ENCODE measurements at places on chromosomes 6 and 20.

GRCh38 chr6:110284855-110285254 is 73.3 kb downstream of the METTL24 start:
- DNase-seq = no peak

GRCh38 chr20:5848711-5849505 is 98.7 kb downstream of the SHLD1 start:
- DNase-seq = no peak

DNA sequence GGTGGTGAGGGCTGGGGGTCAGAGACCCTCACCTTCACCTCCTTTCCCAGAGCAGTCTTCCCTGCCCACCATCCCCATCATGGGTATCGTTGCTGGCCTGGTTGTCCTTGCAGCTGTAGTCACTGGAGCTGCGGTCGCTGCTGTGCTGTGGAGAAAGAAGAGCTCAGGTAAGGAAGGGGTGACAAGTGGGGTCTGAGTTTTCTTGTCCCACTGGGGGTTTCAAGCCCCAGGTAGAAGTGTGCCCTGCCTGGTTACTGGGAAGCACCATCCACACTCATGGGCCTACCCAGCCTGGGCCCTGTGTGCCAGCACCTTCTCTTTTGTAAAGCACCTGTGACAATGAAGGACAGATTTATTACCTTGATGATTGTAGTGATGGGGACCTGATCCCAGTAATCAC is 2.1 kb downstream of the HLA-G start:
- no peak for DNase-seq

DNA sequence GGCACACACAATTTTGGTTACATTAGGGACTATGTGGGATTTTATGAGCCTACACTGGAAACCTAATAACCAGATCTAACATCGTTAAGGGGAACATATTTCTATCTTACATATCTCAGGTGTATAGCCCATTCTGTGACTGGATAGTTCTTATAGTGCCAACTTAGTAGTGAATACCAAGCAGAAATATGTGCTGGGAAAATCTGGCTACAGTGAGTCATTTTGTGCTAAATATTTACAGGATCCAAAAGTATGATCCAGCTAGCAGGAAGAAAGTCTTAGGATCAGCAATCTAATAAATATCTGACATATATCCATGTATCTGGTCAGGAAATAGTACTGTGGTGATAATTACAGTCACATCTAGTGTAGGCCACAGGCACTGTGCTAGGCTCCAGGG is 94.6 kb upstream of the INSM1 start:
- no peak for DNase-seq

DNA sequence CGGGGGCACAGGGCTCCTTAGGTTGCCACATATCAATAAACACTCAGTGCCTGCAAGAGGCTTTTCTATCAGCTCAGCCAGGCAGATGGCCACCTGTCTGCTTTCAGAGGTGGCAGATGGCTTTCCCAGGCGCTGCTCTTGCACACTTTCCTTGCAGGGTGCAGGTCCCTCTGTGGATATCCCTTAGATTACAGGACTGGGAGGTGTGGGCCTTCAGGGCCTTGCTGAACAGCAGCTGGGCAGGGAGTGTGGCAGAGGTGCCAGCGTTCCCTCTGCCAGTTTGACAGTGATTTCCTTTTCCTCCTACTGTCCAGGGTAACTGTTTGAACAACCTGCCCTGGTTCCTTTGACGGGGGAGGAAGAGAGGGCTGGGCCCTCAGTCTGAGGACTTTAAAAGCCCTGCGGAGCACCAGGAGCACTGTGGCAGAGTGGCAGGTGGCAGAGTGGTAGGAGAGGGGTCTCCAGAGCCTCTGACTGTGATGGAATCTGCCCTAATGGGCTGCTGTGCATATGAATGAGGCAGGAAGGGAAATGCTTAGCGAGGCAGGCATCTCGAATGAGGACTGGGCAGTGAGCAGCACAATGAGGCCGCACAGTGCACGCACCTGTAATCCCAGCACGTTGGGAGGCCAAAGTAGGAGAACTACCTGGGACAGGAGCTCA is 34.2 kb downstream of the ABHD12 start:
- peak; percentile 9 for DNase-seq

DNA sequence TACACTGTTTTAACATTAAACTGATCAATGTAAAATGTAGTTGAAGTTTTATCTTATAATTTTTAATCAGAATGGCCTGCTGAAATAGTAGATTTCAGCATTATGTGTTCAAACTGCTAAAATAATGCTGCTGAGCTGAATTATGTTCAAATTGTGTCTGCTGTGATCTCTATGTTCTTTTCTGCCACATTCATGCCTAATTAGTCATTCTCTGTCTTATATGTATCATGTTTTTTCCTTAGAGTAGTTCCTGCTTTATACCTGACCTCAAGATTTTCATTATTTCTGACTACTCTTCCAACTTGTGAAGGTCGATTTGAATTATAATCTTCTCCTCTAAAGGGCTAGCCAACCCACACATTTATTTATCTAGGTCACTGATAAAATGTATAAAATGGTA is 476.7 kb upstream of the EPHA7 start:
- no peak for DNase-seq

DNA sequence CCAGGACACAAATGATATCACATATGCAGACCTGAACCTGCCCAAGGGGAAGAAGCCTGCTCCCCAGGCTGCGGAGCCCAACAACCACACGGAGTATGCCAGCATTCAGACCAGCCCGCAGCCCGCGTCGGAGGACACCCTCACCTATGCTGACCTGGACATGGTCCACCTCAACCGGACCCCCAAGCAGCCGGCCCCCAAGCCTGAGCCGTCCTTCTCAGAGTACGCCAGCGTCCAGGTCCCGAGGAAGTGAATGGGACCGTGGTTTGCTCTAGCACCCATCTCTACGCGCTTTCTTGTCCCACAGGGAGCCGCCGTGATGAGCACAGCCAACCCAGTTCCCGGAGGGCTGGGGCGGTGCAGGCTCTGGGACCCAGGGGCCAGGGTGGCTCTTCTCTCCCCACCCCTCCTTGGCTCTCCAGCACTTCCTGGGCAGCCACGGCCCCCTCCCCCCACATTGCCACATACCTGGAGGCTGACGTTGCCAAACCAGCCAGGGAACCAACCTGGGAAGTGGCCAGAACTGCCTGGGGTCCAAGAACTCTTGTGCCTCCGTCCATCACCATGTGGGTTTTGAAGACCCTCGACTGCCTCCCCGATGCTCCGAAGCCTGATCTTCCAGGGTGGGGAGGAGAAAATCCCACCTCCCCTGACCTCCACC is 42.2 kb downstream of the SIRPA start:
- no peak for DNase-seq

- no peak for DNase-seq
Observed at GRCh38 chr20:19096843-19097242, 115.6 kb upstream of the SLC24A3 start.

- DNase-seq = no peak
Observed at GRCh38 chr6:53264915-53265607, 83.7 kb downstream of the ELOVL5 start.

DNA sequence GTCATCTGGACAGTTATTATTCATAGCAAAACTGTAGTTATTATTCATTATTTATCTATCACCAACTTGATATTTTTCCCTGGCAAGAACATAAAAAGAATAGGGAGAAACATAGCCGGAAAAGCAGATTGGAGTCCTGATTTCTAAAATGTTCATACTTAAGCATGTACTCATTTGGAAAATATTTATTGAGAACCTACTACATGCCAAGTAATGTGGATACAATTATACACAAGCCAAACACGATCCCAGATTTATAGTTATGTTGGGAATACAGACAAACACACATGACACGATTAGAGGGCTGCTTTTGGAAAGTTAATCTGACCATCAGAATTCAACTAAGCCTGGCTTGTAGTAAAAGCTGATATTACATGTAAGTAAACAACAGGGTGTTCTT is 30.7 kb downstream of the ARHGAP18 start:
- DNase-seq = no peak

GRCh38 chr20:61954276-61955021 is 111.2 kb downstream of the TAF4 start:
- DNase-seq = peak; percentile 88

Measured in NCI-H2081 (cell line).